ENCODE measurements at places on chromosomes 11 and 22.

- DNase-seq: no peak
Measured at GRCh38 chr11:128515826-128516778, 71.3 kb downstream of the ETS1 start.

- DNase-seq: no peak
Measured at GRCh38 chr11:74366576-74366975, 31.7 kb downstream of the PGM2L1 start.

DNA sequence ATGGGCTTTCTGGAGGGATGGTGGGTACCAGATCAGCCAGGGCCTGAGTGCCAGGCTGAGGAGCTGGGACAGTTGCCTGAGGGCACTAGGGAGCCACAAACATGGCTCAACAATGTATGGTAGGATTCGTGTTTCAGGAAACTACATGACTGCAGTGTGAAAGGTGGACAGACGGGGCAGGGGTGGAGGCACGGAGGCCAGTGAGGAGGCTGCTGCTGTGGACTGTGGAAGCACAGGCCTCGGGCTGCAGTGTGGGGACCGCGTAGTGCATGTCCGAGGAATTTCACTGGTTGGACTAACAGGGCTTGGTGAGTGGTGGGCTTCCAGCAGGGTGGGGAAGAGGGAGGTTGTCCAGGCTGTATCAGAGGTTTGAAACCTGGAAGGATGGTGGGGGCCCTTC is 7.8 kb downstream of the P2RY2 start:
- no peak for DNase-seq

DNA sequence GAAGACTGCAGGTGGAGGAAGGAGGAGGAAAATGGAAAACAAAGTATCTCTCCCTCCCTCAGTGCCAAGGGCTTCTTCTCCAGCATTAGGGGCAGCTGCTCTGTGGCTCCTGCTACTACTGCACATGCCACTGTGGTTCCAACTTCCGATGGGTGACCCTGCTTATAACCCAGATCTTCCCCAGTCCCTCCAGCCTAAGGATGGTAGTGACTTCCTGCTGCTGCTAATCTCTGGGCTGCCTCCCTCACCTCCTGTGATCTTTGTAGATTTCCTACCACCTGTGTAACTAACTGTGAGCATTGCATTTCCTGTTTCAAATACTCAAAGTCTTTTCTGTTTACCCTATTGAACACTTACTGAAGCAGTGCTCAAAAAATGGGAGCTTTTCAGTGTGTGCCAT is 28.7 kb upstream of the TRPC6 start:
- no peak for DNase-seq

- peak; percentile 73 for DNase-seq
Measured at GRCh38 chr11:832529-833113, at the start of gene CD151. Gene CD151 (plus strand): TSS chr11:832952. CDS start chr11:836070, 3,118 bp downstream.

- DNase-seq: no peak
Measured at GRCh38 chr11:86749376-86749775, 51.0 kb upstream of the PRSS23 start.

DNA sequence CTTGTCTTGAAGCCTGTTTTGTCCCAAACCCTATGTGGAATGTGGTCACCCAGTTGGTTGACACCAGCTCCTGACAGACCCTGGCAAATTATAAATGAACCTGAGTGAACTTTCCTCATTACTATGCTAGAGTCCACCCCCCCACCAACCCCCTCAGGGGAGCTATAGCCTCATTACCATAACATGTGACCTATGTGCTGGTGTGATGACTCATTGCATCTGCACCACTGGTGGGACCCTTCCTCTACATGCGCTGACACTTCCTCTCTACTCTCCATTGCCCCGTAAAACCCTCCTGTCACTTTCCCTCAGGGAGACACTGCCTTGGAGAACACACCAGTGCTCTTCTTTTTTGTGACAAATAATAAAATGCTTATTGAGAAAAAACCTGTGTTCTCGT is 105.0 kb upstream of the SESN3 start:
- peak; percentile 6 for DNase-seq
